Central memory CD4-positive, alpha-beta T cell (primary cell): ENCODE measurements at places on chromosomes 5 and 9.

DNA sequence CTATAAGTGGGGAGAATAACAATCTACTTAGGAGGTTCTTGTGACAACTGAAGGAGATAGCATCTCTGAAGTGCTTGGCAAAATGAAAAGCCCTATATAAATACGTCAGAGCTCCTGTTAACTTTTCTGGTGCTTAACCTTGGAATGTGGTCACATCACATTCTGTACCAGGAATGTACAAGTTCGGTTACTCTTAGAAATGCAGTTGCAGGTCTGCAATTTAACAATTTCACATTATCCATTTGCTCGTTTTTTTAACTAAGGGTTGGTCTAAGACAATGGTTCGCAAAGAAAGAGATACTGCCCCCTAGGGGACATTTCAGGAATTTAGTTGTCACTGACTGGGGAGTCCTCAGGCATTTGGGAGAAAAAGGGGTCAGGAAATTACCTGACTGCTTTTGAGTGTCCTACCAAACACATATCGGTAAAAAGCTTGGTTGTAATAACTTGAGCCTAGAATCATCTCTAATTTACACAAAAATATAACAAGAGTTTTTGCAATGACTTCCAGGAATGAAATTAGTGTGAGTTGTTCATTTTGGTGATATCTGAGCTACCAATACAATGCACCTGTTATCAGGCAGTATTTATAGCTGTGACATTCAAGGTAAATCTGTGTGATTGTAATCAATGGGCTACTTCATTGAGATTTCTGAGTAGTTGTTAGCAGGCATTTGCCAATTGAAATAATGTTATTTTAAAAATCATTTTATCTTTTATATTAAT is 5.4 kb upstream of the HBEGF start:
- DNase-seq, result peak; percentile 76

GRCh38 chr5:101429241-101429640 is 526.2 kb upstream of the ST8SIA4 start:
- no peak for DNase-seq

GRCh38 chr5:119582987-119583386 is 46.4 kb upstream of the FAM170A start:
- no peak for DNase-seq

DNA sequence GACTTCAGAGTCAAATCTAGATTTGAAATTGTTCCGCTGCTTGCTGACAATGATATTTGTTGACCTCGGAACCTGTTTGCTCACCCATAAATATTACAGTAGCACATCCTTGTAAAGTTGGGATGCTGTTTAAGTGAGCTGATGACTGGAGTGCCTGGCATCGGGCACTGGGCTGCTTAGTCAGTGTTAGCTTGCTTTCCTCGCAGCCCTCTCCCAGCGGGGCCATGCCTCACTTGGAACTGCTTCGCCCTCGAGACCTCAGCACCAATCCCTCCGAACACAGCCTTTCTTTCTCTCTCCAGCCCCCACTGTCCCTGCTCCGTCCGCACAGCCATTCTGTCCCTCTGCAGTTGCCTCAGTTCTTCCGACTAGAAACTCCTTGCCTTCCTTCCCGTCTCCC is 23.4 kb downstream of the RNF44 start:
- no peak for DNase-seq

GRCh38 chr9:10059044-10059443 is 553.8 kb downstream of the PTPRD start:
- no peak for DNase-seq

DNA sequence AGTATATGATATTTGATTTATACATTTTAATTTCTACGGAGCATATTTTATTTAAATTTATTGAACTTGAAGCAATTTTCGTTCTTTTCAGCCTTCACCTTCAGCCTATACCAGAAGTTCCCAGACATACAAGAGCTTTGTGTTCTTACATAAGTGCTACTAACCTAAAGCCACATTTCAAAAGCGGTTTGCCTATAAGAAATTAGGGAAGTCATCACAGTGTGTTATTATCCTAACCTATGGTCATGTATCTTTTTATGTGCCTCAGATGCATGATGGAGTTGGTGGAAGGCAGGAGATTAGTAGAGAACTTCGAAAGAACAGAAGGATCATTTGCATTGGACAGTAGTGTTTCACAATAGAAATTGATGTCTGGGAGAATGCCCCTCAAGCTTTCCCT is 3.1 kb downstream of the KIF2A start:
- DNase-seq, result no peak
